ENCODE measurements at places on chromosomes 1 and 21. TPM values are rescaled to one million over a fixed set of nuclear protein-coding genes. Genes with fewer than 3 reads are reported as not detected.

Gene CLDN17
- not detected for total RNA-seq

Gene SLX9
- total RNA-seq, result 40.0 TPM

Gene SLC5A9
- not detected for total RNA-seq

Gene EDN2
- 46.3 TPM for total RNA-seq

Gene DMRTA2
- total RNA-seq, result 0.10 TPM

Gene FAM177B
- total RNA-seq, result not detected
